ENCODE measurements at places on chromosomes 16 and 17.
A peak's percentile ranks its signal among the peaks of the same experiment; 100 is the strongest.

DNA sequence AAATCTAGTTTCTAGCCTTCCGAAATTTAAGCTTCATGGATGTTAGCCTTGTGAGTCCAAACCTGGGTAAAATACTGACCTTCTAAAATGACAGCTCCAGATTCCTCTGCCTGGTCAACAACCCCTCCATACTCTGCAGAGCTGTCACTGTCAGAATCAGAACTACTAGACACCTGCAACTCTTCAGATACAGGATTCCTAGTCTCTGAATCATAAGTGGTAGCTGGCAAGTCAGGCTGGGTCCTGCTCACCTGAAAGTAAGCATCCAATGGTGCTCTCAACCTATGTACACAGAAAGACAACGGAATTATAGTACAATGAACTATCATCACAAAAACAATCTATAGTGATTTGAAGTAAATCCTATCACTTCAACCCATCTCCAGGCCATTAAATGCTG lies 14.8 kb downstream of the RFWD3 start:
- no peak for DNase-seq

DNA sequence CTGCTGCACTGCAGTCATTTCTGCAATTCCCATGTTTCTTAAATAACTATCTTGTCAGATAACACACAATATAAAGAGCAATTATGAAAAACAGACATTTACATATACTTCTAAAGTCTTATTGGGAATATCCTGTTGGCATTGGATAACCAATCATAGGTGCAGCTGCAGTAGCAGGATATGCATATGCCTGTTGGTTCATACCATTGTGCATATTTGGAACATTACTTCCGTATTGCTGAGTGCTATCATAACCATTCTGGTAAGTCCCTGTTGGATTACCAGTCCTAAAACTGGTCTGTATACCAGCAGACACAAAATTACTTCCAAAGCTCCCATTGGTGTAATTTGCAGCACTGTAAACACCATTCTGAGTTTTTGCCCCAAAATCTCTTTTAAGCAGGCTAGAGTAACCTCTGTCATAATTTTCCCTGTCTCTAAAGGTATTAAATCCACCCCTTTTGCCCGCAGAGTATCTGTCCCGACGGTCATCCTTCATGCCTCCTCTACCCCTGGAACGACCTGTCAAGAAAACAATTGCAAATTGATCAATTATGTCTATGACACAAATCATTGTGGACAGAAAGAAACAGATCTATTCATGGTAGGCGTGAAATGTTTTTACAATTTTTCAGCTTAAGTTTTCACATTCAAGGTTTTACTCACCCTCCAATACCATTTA lies 3.1 kb upstream of the POLG2 start:
- peak; percentile 20 for DNase-seq

DNA sequence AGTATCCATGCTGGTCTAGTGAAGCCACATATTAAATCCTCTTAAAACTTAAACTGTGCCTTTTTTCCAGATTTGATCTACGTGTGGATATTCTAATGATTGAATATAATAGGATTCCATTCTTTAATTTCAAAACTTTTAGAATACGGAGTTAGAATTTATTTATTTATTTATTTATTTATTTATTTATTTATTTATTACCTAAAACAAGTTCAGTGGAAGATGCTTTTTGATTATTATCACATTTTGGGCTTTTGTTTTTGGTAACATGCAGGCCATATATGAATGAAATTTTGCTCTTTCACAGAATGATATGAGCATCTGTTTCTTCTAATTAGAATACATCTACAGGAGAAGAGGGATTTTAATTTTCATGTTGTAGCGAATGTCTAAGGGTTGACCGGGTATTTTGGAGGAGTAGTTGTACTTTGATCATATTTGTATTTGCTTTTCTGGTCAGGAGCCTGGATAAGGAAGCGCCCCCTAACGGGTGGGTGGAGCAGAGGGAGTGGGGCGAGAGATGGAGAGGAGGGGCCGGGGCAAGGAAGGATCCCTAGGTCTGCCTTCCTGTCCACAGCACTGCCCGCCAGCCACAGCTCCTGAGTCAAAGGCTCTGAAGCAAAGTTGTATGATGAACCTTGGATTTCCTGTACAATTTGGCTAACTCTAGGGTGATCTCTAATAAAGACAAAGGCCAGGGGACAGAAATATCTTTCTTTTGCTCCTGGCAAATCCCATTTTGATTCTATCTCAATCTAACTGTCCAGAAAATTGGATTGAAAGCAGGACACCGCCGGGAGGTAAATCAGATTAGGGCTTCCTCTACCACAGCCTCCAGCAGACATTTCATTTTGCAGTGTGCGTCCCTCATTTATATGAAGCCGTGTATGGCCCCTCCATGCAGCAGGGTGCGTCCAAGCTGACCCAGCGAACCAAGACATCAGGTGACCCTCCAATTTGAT lies 149.1 kb downstream of the PRKCA start:
- peak; percentile 18 for DNase-seq

DNA sequence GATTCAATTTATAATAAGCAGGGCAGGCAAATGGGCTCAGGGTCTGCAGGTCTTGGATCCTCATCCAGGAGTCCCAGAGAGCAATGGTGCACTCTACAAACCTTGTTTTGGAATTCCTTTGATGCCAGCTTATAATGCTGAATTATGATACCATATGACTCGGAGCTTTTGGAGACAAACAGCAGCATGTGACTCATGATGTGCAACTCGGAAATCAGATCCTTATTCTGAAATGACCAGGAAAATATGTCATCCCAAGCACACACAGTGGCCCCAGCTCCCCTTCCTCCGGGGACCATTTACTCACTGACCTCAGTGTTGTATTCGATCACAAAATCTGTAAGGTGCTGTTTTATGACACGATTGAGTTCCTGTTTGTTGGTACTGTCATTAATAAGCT lies 20.2 kb upstream of the UMOD start:
- no peak for DNase-seq

GRCh38 chr16:49546735-49547134 lies 173.1 kb downstream of the C16orf78 start:
- no peak for DNase-seq

- DNase-seq, result no peak
These were observed 57.9 kb upstream of the PLCG2 start for GRCh38 chr16:81720973-81721906.

DNA sequence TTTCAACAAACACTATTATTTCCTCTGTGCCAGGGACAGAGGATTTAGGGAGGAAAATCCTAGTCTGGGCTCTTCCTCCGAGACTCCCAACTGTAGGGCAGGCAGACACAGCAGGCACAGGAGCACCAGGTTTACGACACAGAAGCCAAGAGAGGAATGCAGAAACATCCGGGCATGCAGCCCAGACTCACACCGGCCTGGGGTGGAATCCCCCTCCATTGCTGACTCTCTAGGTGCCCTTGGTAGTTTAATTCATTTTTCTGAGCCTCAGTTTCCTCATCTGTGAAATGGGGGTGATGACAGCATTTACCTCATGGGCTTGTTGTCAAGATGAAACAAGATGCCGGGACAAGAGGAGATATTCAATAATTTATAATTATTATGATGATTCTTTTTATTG lies 14.9 kb downstream of the CA4 start:
- no peak for DNase-seq

DNA sequence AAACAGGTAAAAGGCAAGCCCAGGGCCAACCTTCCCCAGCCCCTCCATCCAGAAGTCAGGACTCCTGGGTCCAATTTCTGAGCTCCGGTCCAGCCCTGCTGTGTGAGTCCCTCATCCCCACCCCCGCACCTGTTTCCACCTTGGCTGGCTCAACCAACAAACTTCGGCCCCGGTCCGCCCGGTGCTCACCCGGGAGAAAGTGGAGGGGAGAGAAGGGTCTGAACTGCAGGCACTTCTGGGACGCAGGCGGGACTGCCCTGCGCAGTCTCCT lies 541 bp downstream of the RHBDF2 start:
- no peak for DNase-seq

GRCh38 chr16:58128181-58128631 lies 975 bp downstream of the CFAP20 start:
- DNase-seq, result no peak

GRCh38 chr17:16287563-16288027 lies 65.7 kb downstream of the CENPV start:
- no peak for DNase-seq

- DNase-seq, result no peak
These were observed 3.4 kb downstream of the ZNF688 start for GRCh38 chr16:30567991-30568638.

DNA sequence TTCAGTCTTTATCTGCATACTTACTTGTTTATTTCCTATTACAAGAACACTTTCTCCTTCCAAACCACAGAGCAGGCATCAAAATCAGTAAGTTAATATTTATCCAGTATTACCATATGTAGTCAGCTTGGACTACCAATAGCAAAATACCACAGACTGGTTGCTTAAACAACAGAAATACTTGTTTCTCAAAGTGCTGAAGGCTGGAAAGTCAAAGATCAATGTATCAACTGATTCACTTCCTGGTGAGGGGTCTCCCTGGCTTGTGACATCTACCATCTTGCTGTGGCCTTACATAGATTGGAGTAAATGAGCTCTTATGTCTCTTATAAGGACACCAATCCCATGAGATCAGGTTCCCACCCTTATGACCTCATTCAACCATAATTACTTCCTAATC lies 2.6 kb downstream of the STXBP4 start:
- no peak for DNase-seq

DNA sequence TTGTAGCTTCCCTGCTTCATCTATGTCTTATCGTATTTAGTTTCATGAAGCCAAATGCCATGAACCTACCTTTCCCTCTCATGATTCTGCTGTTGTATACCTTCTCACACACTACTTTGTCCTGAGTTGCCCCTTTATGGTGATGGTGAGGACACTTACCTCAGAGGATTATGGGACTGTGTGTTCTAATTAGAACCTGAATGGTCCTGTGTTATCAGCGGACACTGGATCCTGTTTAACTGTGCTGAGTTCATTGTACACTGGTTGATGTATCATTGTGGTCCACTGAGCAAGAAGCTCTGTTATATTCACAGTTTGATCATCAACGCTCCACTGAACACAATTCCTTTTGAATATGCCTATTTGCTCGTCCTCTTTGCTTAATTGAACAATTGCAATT lies 343.0 kb downstream of the RBFOX1 start:
- no peak for DNase-seq

GRCh38 chr17:2084766-2085647 lies 30.1 kb downstream of the HIC1 start:
- no peak for DNase-seq

DNA sequence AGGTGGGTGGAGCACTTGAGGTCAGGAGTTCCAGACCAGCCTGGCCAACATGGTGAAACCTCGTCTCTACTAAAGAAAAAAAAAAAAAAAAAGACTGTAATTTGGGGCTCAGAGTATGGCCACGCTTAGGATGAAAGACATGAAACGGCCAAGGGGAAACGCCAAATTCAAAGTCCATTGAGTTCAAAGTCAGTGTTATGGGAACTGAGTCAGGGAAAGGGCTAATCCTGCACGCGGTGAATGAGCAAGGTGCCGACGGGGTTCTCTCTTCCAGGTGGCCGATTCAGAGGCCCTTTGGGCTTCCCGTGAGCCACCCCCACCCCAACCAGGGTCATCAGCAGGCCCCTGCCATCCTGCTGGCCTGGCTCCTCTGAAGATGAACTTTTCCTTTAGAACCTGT lies 7.5 kb upstream of the OSGIN1 start:
- DNase-seq, result no peak

- no peak for DNase-seq
These were observed 42.9 kb downstream of the AMFR start for GRCh38 chr16:56382459-56382858.

DNA sequence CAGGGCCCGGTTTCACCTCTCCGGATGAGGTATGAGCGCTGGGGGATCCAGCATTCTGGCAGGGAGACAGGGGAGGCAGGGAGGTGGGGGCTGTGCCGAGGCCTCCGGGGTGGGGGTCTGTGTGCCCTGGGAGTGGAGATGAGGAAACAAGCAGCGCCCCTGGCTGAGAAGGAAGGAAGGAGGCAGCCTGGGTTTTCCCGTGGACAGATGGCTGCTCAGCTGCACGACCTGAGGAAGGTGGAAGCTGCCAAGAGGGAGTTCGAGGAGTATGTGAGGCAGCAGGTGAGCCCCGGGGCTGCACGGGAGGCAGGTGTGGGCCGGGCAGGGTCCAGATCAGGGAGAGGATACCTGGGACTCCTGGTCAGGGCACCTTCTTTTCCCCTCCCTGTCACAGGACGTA lies 4.3 kb downstream of the RNF112 start:
- DNase-seq, result no peak

DNA sequence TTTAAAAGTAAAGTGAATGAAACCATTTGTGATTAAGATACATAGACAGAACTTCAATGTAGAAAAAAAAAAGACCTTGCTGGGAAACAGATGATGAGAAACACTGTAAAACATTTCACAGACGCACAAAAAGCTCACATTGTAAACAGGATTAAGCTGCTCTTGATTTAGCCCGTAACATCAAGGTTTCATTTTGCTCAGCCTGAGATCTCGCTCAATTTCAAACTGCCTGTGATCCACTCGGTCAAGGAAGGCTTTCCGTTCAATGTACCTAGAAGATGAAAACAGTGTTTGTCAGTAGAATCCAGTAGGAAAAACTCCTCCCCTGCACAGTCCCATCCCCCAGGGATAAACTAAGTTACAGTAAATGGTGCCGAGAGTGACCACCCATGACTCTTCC lies 42.3 kb upstream of the BCAR1 start:
- DNase-seq, result no peak

GRCh38 chr17:64661976-64662773 lies at the start of gene SMURF2:
Gene SMURF2 (minus strand): TSS chr17:64662307. CDS start chr17:64661880, 427 bp downstream.
- DNase-seq, result peak; percentile 88

- DNase-seq, result no peak
These were observed 44.4 kb downstream of the DNAH9 start for GRCh38 chr17:11642655-11643054.

GRCh38 chr17:17132746-17133145 lies 73.4 kb downstream of the PLD6 start:
- DNase-seq, result no peak

- DNase-seq, result no peak
These were observed 405.5 kb upstream of the HSBP1 start for GRCh38 chr16:83402160-83402814.

DNA sequence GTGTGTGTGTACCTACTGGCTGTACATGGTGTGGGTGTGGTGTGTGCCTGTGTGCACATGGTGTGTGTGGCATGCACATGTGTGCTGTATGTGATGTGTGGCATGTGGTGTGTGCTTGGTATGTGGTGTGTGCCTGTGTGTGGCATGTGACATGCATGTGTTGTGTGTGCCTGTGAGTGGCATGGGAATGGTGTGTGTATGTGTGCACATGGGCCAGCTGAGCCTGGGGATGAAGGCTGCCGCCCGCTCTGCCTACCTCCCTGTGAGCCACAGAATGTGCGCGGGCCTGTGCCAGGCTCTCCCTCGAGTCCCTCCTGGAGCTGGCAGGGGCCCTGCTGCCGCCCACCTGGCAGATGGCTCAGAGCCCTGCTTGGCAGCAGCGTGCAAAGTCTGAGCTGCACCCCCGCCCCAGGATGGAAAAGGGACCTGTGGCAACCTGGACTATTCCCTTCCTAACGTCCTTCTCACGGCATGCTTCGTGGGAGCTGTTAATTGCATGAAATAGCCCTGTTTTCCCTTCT lies 9.3 kb downstream of the PRSS27 start:
- no peak for DNase-seq

- no peak for DNase-seq
These were observed 5.2 kb downstream of the SLFN11 start for GRCh38 chr17:35368081-35368830.

GRCh38 chr17:8015236-8015956 lies 13.0 kb downstream of the GUCY2D start:
- DNase-seq, result no peak

GRCh38 chr16:79003026-79003609 lies 597.4 kb downstream of the MAF start:
- DNase-seq, result no peak

All from NCI-H526 (cell line).